Posterior cingulate gyrus (tissue), 11 donors: ENCODE measurements at places on chromosomes 13 and 19.

DNA sequence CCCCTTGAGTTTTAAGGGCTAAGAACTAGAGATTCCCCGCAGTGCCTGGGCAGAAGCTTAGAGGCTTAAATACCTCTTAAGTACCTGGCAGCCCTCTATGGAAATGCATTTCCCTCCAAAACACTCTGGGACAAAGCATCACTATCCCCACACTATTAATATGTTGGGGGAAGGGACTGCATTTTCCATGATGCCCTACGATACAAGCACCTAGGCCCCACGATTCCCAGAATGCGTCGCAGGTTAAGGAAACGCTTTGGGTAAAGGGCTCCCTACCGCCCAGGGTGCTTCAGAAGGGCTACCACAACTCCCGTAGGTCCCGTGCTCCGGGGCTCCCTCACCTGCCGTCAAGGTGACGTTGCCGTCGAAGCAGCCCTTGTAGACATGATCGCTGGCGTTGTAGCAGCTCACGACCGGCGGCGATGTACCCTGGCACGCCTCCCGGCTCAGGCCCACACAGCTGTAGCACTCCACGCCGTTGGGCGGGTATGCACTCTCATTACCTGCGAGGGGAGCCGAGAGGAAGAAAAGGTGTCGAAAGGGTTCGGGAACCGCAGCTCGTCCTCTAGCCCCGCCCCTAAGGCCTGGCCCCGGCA, 2.5 kb downstream of the LYPD3 start:
- no peak for DNase-seq

GRCh38 chr13:102441085-102441484, 39.2 kb upstream of the FGF14 start:
- DNase-seq, result no peak

DNA sequence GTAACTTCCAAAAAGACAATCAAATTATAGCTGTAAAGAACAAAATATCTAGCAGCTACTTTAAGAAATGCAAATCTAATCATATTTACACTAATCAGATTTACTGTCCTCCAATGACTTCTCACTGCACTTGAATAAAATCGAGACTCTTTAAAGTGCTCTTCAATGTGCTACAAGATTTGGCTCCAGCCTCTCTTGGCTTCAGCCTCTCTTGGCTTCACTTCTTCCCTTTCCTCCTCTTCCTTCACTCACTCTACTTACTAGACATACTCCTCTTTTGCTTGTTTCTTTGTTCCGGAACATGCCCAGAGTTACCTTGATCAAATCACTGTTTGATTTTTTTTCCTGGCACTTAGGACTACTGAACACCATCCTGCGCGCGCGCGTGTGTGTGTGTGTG, 495.4 kb downstream of the LMO7 start:
- DNase-seq, result no peak

GRCh38 chr19:27671876-27672275, 1541.1 kb downstream of the UQCRFS1 start:
- no peak for DNase-seq

DNA sequence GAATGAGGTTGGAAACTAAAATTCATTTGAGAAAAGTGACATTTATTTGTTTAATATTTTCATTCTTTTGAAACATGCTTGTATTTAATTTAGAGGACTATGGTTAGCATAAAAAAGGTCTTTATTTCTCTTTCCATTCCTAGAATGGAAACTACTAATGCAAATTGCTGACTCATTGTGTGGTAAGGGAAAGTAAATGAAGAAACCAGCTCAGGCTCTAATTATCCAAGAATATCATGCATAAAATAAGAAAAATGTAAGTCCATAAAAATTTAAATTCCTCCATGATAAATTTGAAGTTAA, 777.0 kb upstream of the SLITRK1 start:
- DNase-seq, result no peak

DNA sequence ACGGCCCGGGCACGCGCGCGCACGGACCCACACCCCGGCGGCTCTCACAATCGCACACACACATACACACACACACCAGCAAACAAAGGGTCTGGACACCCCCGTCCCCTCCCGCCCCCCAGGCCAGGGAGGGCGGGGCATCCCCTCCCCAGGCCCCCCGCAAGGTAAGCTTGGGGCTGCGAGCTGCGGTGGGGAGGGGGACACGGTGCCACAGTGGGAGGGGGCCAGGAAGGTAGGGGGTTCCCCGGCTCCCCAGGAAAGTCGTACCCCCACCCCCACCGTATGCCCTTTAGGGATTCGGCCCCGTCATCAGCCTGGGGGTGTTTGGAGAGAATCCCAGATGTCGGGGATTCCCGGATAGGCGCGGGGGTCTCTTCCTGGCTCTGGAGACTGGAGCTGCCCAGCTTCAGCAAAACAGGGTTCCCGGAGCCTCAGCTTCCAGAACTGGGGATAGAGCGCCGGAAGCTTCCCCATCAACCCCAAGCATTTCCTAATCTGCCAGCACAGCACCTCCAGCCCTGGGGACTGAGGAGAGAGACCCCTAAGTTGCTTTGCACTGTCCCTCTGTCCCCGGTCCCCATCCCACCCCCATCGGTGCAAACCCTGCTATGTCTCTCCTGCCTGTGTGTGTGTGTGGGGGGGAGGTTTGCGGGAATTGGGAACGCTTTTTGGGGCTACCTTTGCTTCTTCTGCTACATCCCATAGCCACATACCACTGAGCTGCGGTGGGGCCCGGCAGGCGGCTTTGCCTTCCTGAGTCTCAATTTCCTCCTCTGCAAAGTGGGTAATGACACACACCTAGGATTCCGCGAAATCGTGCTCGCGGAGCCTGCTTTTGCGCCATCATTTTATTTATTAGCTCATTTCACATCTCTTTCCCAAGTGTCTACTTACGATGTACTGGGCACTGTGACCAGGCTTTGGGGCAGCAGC, 1.8 kb upstream of the CDC37 start:
- peak; percentile 84 for DNase-seq

GRCh38 chr19:16797876-16798275, 31.3 kb upstream of the SIN3B start:
- DNase-seq, result no peak
